ENCODE measurements at places on chromosomes 5 and 9. TPM values are rescaled to one million over a fixed set of nuclear protein-coding genes. Genes with fewer than 3 reads are reported as not detected.

Gene PCSK5
- 0.11 TPM for total RNA-seq

Gene F2R
- total RNA-seq, result 7.4 TPM

Gene TEX48
- not detected for total RNA-seq

Gene BARHL1
- total RNA-seq, result not detected

Gene GABRA1
- total RNA-seq, result not detected

Gene NREP
- total RNA-seq, result 32.9 TPM

Gene OTULINL
- total RNA-seq, result 4.7 TPM

Gene OR1Q1
- total RNA-seq, result not detected
